ENCODE measurements at places on chromosomes 16 and 17.

DNA sequence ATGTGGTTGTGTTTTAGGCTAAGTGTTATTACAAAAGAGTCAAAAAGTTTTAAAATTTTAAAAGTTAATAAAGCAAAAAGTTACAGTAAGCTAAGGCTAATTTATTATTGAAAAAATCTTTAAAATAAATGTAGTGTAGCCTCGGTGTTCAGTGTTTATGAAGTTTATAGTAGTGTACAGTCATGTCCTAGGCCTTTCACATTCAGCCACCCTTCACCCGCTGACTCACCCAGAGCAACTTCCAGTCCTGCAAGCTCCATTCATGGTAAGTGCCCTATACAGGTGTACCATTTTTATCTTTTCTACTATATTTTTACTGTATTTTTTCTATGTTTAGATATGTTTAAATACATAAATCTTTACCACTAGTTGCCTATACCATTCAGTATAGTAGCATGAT is 98.5 kb upstream of the RPRML start:
- no peak for DNase-seq

DNA sequence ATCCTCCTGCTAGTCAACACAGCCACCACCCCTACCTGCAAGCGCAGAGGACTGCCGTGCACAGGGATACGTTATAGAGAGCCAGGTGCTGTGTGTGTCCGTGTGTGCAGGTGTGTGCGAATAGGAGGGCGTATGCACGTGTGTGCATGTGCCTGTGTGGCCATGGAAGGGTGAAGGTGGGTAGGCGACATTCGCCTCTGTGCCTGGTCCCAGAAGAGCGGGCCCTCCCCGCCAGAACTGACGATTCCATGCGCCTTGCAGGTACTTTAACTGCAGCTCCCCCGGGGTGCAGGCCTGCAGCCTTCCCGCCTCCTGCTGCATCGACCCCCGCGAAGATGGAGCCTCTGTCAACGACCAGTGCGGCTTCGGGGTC is 8.7 kb downstream of the PDE6G start:
- DNase-seq: no peak

DNA sequence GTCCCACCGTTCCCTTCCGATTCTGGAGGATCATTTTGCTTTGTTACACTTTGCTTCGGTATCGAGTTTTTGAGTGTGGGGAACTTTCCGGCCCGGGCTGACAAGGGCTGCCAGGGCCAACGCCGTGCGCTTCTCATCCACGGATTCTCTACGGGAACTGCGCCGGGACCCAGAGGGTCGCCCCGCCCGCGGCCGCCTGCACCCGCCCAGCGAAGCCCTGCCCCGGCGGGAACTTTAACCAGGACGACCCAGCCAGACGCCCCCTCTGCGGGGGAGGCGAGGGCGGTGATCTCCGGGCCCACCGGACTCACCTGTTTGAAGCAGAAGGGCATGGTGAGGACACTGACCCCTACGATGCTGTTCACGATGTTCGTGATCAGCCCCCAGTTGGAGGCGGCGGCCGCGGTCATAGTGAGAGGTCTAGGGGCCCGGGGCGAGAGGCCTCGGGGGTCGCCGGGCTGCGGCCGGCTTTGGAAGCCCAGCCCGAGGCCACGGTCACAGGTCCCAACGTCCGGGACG is 536 bp downstream of the SLC38A10 start:
- no peak for DNase-seq

GRCh38 chr17:48624544-48625494 is 1.3 kb downstream of the HOXB9 start:
- peak; percentile 60 for DNase-seq

- no peak for DNase-seq
Observed at GRCh38 chr16:52149003-52149402, 397.9 kb downstream of the TOX3 start.

GRCh38 chr17:77383613-77384608 is 243.1 kb downstream of the SEC14L1 start:
- no peak for DNase-seq

DNA sequence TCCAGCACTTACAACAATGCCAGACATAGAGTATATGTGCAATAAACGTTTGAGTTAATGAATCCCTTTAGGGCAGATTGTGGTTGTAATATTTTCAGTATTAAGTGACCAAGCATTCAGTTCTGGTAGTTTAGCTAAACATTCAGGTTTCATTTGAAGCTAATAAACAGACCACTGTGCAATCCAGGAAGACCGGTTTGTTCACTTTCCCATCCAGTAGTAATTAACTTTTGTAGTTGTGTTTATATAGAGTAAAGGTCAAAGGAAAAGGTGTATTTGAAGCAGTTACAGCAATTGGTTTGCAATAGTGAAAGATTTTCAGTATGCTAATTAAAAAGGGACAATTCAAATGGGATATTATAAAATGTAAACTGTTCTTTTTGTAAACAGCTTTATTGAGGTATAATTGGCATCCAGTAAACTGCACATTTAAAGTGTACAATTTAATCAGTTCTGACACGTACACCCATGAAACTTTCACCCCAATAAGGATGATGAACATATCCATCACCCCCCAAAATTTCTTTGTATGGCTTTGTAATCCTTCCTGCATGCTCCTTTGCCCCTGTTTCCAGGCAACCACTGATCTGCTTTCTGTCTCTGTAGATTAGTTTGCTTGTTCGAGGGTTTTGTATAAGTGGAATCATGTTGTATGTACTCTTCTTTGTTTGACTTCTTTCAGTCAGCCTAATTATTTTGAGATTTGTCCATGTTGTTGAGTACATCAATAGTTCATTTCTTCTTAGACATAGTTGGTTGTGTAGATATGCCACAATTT is 26.3 kb downstream of the MRTFB start:
- DNase-seq: peak; percentile 30

- DNase-seq: no peak
Observed at GRCh38 chr17:8951206-8951605, 14.3 kb downstream of the PIK3R5 start.

DNA sequence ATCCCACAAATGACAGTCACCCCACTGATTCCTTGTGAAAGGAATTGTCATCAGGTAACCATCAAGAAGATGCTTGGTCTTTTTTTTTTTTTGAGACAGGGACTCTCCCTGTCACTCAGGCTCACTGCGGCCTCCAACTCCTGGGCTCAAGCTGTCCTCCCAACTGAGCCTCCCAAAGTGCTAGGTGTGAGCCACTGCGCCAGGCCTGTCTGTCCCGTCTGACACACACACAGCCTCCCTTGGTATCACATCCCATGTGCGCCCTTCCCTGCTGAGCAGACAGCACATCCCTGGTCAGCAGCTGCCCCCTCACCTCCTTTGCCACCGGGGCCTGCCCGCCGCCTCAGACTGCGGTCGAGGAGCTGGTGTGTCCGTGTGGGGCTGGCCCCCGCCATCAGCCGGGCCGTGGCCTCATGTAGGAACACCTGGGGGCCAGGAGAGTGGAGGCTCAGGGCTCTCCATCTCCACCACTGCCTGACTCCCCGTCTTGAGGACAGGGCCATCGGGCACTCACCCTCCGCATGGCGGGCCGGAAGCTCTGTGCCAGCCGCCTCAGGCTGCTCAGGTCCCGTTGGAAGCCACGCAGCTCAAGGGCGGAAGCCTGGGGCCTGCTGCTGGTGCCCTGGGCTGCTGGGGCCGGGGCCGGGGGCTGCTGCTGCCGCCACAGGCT is 23.6 kb downstream of the SREBF1 start:
- peak; percentile 29 for DNase-seq

DNA sequence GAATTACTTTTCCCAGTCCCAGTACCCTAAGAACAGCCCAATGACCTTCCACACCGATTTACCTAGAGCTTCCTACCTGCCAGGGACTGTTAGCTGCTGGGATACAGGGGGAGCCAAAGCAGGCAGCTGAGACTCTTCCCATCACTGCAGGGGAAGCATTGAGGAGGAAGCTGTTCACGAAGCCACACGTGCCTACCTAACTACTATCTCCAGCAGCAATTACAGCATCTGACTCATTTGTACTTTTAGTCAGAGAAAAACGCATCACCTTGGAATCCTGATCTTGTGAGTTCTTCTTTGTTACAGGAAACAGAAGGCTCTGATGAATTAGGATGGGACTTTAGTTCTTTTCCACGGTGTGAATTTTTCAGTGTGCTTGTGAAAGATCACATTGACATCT is 113.7 kb upstream of the DHX40 start:
- no peak for DNase-seq

GRCh38 chr17:82031303-82031884 is at the start of gene RAC3:
Gene RAC3, plus strand, starts transcription at chr17:82031678. Its CDS starts 84 bp downstream, at chr17:82031762.
- DNase-seq: peak; percentile 74

GRCh38 chr17:40168262-40168832 is 8.9 kb upstream of the RAPGEFL1 start:
- DNase-seq: peak; percentile 83

DNA sequence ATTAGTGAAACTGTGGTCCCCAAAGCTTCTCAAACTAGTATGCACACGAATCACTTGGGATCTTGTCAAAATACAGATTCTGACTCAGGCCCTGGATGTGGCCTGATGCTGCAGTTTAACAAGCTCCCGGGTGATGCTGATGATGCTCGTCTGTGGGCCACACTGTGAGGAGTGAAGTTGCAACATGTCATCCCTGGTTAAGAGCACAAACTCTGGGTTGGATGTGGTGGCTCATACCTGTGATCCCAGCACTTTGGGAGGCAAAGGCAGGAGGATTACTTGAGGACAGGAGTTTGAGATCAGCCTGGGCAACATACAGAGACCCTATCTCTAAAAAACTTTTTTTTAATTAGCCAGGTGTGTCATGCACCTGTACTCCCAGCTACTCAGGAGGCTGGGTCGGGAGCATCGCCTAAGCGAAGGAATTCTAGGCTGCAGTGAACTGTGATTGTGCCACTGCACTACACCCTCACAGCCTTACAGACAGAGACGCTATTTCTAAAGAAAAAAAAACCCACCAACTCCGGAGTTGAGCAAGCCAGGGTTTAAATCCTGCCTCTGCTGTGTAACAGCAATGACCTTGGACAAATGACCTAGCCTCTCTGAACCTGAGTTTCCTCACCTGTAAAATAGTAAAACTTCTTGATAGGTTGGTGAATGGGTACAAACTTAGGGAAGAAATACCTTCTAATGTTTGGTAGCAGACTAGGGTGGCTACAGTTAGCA is 24.4 kb upstream of the ABAT start:
- DNase-seq: no peak

DNA sequence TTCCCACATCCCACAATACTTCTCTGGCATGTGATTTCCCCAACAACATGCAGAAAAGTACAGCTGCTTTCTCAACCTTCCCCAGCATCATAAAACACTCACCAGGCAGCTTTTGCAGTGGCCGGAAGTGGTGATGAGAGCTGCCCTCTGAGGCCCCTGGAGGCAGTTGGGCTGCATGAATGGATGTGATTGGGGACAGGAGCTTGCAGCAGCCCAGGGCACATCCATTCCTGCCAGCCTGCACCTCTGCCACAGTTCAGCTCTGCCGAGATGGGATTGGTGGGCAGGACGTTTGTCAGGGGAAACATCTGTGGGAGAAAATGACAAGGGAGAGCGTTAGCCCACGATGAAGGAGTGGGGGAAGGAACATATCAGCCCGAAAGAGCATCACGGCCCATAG is 19.8 kb downstream of the NUBP1 start:
- DNase-seq: no peak

GRCh38 chr16:84054916-84055315 is 12.3 kb upstream of the SLC38A8 start:
- DNase-seq: no peak

- DNase-seq: no peak
Observed at GRCh38 chr17:30541802-30542201, 64.6 kb downstream of the GOSR1 start.

- DNase-seq: peak; percentile 63
Observed at GRCh38 chr16:2475413-2476344, 752 bp downstream of the TBC1D24 start.

- peak; percentile 64 for DNase-seq
Observed at GRCh38 chr16:85522842-85523601, 90.1 kb upstream of the GSE1 start.

- no peak for DNase-seq
Observed at GRCh38 chr17:18860161-18860972, 2.4 kb downstream of the PRPSAP2 start.

GRCh38 chr16:49422896-49423295 is 49.3 kb downstream of the C16orf78 start:
- no peak for DNase-seq

DNA sequence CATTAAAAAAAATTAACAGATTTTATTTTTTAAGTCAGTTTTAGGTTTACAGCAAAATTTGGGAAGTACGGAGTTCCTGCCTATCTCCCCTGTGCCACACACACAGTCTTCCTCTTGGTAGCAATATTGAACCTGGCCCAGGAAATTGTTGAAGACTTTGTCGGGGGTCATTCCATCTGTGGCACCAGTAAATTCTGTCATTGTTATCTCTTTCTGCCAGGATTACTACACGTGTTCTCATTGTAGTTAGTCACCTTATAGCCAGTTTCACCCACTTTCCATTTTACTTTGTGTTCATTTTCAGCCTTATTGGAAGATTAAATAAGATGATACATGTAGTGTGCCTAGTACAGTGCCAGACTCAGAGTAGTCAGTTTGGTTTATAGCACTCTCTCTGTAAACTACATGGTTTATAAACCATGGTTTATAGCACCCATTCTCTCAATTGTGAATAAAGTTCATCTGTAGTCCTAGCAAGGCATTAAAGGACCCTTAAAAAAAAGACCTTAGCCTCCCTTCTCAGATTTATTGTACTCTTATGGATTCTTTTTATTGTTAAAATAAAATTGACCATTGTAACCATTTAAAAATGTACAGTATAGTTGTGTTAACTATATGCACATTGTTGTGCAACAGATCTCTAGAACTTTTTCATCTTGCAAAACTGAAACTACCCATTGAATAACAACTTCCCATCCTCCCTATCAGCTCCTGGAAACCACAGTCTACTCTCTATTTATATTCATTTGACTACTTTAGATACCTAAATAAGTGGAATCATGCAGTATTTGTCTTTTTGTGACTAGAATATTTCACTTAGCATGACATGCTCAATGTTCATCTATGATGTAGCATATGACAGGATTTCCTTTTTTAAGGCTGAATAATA is 36.1 kb downstream of the NLK start:
- DNase-seq: no peak

DNA sequence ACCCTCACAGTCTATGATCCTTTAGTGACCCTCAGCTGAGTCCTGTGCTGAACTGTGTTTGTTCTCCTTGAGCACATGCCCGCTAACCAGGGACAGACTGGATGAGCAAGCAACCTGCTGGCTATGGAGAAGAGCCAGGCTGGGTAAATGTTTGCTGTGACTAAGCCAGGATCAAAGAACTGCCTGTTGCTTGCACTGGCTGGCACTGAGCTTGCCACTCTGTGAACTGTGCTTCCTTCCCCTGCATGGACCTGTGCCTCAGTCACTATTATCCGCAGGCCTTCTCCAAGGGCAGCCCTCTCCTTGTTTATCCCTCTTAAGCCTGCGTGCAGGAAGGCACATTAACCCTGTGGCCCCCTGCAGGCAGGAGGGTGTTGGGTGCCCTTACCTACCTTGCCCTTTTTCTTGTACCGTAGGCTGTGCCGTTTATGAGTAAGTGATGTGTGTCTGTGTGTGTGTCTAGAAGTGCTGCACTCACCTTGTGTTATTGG is 7.4 kb downstream of the PNPO start:
- DNase-seq: no peak

GRCh38 chr17:79874329-79874981 is 35.2 kb upstream of the CBX4 start:
- peak; percentile 46 for DNase-seq
